HFFc6 (cell line): ENCODE measurements at places on chromosomes 6 and 20. TPM values are rescaled to one million over a fixed set of nuclear protein-coding genes. Genes with fewer than 3 reads are reported as not detected.

The TSBP1 gene
- not detected in 3 replicates for total RNA-seq

- DNase-seq: no peak
Observed at GRCh38 chr20:30486103-30486478, 771.4 kb upstream of the DEFB115 start.

GRCh38 chr6:166300357-166300987 lies 7.7 kb downstream of the PRR18 start:
- DNase-seq: no peak

- DNase-seq: no peak
Observed at GRCh38 chr6:146878952-146879340, 280.2 kb downstream of the ADGB start.

- peak; percentile 59 for DNase-seq
Observed at GRCh38 chr20:32285621-32286371, 8.3 kb downstream of the KIF3B start.

DNA sequence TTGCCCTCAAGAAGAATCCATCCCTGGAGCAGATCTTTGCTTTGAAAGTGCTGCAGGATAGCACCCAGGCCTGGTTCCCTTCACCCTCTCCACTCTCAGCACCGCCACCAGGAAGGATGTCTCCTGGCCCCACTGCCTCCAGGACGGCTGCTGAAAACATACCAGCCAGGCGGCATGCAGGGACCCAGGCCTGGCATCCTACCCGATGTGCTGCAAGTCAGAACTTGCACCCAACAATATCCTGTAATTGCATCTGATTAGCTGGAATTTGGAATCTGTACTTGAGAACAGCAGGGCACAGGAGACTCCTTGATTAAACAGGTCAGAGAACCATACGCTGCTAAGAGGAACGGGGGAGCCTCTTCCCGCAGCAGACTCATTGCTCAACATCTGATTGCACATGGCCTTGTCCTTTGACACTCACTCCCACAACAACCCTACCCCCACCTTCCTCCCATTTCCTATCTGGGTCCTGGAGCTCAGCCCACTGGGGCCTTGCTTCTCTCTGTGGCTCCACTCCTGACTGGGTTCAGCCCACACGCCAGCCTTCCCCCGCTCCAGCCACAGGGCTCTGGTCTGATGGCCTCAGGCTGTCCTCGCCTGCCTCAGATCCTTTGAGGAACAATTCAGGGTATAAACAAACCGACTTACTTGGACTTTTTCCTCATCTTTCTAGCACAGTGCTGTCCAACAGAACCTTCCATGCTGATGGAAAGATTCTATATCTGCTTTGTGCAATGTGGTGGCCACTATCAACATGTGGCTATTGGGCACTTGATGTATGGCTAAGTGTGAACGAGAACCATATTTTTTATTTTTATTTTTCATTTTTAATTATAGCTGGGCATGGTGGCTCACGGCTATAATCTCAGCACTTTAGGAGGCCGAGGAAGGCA lies 78.0 kb downstream of the FGD2 start:
- peak; percentile 48 for DNase-seq

The NMBR gene
- total RNA-seq: 0.39 TPM in 1 of 3 replicates, not detected in the others

GRCh38 chr20:4160761-4161305 lies 145.5 kb upstream of the RNF24 start:
- DNase-seq: no peak

The APCDD1L gene
- total RNA-seq: 13.6 to 37.3 TPM (median 21.0 TPM) in 3 replicates

GRCh38 chr6:169428532-169428931 lies 174.9 kb upstream of the THBS2 start:
- DNase-seq: no peak

DNA sequence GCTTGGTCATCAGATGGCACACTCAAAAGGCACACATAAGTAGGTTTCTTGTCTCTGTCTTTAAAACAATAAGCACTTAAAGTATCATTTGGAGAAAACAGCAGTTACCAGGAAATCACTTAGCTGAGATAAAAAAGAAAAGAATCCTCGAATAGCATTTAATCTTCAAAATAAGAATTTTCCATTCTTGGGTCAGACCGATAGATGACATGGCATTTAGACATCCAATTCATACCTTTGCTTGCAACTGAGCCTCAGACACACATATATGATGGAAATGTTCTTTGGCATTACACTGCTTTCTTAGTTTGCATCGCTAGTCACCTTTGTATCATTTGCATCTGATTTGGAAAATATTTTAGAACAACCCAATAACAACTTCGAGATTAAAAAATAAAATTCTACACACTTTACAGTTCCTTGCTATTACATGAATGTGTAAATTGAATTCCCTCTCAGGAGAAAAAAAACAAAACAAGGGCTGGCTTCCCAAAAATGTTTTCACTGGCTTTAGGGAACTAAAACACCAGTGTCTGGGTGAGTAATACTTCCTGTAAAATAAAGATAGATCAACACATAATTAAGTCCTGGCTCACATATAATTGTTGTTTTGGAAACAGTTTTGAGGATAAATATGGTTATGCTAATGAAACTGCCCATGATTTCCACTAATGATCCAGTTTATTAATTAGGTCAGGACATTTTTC lies 1.3 kb upstream of the RNF217 start:
- no peak for DNase-seq

- no peak for DNase-seq
Observed at GRCh38 chr6:147156218-147156617, 48.0 kb upstream of the STXBP5 start.

The RGS19 gene
- 13.0 to 17.7 TPM (median 15.5 TPM) in 3 replicates for total RNA-seq

The SLC22A3 gene
- not detected in 3 replicates for total RNA-seq

- peak; percentile 64 for DNase-seq
Observed at GRCh38 chr6:83868639-83869038, 9.2 kb downstream of the CYB5R4 start.

DNA sequence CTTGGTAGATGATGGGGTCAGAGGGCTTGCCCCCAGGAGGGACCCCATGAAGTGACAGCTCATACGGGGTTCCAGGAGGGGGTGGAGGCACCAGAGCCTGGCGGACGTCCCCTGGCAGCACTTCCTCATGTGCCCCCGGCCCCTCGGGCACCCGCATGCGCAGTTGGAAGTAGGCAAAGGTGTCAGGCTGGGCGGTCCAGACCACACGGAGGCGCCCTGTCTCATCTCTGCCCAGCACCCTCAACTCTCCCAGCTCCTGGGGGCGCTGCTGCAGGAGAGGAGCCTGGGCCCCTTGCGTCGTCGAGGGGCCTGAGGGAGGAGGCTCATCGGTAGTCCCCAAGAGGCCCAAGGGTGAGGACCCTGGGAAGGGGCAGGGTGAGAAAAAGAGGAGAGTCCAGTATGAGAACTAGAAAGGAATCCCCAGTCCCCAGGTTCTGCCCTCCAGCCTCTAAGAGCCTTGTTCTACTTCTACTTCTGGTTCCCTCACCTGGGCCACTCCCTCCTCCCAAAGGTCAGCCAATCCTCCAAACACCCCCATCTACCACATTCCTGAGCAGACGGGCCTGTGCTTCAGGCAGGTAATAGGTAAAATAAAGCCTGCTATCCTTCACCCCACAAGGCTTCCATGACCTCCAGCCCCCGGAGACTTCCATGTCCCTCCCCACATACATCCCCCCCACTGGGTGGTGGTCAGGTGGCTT lies 23.2 kb downstream of the TNXB start:
- DNase-seq: no peak

- peak; percentile 2 for DNase-seq
Observed at GRCh38 chr6:150491131-150491810, 108.4 kb upstream of the PLEKHG1 start.

- DNase-seq: no peak
Observed at GRCh38 chr6:167910652-167911051, 83.9 kb downstream of the AFDN start.

- DNase-seq: no peak
Observed at GRCh38 chr6:51514748-51515402, 572.5 kb downstream of the PKHD1 start.

DNA sequence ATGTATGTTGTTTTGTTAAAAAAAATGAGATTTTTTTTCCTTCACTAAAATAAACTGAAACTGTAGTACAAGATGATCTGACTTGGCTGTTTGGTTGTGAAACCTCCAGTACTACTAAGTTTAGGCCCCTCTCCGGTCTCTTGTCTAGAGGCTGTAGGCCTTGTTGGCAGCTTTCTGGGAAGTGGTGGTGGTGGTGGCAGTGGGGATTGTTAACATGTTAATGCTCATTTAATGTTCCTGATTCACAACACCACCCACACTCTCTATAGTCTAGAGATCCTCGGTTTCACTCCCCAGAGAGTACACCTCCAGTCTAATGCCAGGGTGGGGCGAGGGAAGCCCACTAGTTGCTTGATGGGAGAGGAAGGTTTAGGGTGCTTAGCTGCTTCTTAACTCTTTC lies 24.1 kb downstream of the STK4 start:
- no peak for DNase-seq

The GINS1 gene
- 5.3 to 12.7 TPM (median 11.8 TPM) in 3 replicates for total RNA-seq

GRCh38 chr6:149593408-149593807 lies 27.2 kb downstream of the GINM1 start:
- no peak for DNase-seq

The TRIM40 gene
- total RNA-seq: not detected in 3 replicates

The LST1 gene
- not detected in 3 replicates for total RNA-seq

The ELOVL4 gene
- total RNA-seq: 6.7 to 7.4 TPM (median 6.9 TPM) in 3 replicates

DNA sequence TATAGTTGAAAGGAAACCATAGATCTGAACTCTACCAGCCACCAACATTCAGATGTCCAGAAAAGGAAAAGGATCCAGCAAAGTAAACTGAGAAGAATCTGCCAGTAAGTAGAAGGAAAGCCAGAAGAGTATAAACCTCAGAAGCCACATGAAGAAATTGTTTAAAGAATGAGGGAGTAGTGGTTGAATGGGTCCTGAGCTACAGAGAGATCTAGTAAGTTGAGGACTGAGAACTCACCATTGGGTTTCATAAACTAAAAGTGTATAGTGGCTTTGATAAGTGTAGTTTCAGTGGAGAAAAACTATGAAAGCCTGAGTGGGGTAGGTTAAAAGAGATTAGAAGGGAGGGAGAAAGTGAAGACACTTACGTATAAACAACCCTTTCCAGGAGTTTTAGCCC lies 32.0 kb upstream of the SUMO4 start:
- no peak for DNase-seq

GRCh38 chr20:13111249-13111911 lies 102.6 kb downstream of the SPTLC3 start:
- DNase-seq: no peak

DNA sequence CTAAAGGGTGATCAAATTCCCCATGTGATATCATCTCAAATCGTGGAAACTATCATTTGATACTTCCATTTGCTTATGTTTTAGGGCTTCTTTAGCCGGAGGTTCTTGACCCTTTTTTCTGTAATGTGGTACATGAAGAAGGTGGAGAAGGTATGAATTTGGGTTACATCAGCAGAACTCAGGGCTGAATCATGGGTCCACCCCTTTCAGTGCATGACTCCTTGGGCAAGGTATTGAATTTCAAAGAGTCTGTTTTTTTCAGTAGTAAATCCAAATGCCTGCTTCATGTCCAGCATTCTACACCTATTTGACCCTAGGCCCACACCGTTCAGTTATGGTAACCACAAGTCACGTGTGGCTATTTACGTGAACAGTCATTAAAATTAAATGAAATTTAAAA lies 30.6 kb upstream of the QKI start:
- DNase-seq: peak; percentile 1

The ADA gene
- total RNA-seq: 12.6 to 15.9 TPM (median 15.6 TPM) in 3 replicates

The RAD21L1 gene
- 0.39 to 0.89 TPM (median 0.48 TPM) in 3 replicates for total RNA-seq

DNA sequence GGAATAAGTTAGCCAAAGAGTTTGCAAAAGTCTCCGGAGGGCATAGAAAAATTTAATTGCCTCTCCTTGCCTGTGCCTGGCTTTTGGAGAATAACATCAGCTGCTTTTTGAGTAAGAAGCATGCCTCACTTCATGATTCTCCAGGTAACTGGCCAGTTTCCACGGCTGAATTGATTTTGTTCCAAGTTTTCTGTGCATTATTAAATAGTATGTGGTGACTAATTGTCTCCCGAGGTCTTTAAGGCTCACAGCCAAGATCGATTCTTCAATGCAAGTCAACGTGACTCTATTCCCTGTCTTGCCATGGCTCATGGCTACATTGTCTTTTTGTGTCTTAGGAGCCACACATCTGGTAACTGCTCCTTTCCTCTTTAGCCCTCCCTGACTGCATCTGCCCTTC lies 54.2 kb downstream of the CNR1 start:
- DNase-seq: no peak

The KCNS1 gene
- 0.66 to 0.77 TPM (median 0.73 TPM) in 3 replicates for total RNA-seq

DNA sequence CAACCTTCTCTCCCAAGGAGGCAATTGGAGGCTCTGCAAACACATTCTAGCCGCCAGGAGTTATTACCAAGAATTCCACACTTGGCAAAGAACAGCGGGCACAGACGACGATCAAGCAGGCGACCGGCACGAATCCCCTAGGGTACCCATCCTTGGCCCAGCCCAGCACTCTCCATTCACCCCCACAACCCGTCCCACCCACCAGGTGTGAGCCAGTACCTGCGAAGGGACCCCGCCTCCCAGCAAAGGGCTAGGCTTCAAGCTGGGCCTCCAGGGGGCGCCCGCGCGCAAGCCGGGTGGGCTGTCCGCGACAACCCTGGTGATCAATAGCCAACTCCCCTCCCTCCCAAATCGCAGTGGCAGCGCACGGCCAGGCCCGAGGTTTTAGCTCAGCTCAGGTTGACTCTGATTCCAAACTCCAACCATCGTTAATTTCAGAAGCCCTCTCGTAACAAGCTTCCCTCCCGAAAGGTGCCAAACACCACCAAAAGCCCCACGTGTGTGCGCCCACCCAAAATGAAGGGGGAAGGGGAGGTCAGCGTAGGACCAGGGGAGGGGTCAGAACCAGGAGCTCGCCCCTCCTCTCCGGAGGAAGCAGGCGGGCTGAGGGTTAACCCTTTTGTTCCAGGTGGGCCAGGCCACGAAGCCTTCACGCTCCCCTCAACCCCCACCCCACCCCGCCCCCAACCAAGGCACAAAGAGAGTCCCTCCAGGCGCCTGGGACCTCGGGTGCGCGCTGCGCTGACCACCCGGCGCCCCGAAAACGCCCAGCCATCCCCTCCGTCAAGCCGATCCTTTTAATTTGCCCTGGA lies 2.1 kb downstream of the SALL4 start:
- DNase-seq: no peak

GRCh38 chr6:25576919-25577318 lies 75.1 kb upstream of the SCGN start:
- no peak for DNase-seq

GRCh38 chr6:29552512-29553051 lies 7.0 kb downstream of the UBD start:
- DNase-seq: peak; percentile 69

DNA sequence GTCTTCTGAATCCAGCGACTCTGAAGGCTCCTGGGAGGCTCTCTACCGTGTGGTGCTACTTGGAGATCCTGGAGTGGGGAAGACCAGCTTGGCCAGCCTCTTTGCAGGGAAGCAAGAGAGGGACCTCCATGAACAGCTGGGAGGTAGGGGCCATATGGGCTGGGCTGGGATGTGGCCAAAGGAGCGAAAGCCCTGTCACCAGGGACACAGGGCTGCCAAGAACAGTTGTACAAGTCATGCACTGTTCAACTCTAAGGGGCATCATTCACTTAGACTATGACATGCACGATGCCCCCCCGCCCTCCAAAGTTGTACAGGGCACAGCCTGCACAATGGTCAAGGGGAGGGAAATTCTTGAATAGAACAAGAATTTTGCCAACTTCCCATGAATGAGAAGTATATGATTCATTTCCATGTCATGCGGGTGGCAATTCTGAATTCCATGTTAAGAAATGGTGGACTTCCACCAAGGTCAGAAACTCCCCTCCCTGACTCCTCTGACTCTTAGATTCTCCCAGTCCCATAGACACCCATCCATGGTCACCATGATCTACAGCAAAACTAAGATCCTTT lies 1.6 kb downstream of the REM1 start:
- no peak for DNase-seq

GRCh38 chr6:156485150-156485549 lies 292.0 kb upstream of the ARID1B start:
- DNase-seq: no peak

- DNase-seq: no peak
Observed at GRCh38 chr20:49471397-49471796, 11.1 kb downstream of the KCNB1 start.
